ENCODE measurements at places on chromosomes 16 and 17.
A peak's percentile ranks its signal among the peaks of the same experiment; 100 is the strongest.

DNA sequence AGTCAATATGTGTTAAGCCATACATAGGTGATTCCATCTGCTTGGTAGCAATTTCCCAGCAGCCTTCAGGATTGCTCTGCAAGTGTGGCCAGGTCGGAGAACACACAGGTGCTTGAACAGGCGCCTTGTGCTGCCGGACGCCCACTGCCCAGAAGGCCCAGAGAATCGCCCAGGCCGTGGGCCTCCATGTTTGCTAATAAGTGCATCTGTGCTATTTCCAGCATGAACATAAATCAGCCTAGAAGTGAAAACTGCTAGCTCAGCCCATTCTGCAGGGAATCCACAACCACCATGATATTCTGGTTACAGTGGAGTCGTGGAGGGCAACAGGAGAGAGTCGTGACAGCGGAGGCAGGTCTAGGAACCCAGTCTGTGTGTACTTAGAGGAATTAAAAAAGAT, 78.1 kb downstream of the ZFHX3 start:
- DNase-seq: no peak

- DNase-seq: no peak
Observed at GRCh38 chr16:50419116-50419515, 50.3 kb upstream of the BRD7 start.

GRCh38 chr16:13436641-13437412, 483.1 kb upstream of the ERCC4 start:
- DNase-seq: no peak

- peak; percentile 71 for DNase-seq
Observed at GRCh38 chr17:61157246-61157886, 242.3 kb upstream of the TBX2 start.
